B cell (primary cell): ENCODE measurements at places on chromosomes 12 and 14. TPM values are rescaled to one million over a fixed set of nuclear protein-coding genes. Genes with fewer than 3 reads are reported as not detected.

DNA sequence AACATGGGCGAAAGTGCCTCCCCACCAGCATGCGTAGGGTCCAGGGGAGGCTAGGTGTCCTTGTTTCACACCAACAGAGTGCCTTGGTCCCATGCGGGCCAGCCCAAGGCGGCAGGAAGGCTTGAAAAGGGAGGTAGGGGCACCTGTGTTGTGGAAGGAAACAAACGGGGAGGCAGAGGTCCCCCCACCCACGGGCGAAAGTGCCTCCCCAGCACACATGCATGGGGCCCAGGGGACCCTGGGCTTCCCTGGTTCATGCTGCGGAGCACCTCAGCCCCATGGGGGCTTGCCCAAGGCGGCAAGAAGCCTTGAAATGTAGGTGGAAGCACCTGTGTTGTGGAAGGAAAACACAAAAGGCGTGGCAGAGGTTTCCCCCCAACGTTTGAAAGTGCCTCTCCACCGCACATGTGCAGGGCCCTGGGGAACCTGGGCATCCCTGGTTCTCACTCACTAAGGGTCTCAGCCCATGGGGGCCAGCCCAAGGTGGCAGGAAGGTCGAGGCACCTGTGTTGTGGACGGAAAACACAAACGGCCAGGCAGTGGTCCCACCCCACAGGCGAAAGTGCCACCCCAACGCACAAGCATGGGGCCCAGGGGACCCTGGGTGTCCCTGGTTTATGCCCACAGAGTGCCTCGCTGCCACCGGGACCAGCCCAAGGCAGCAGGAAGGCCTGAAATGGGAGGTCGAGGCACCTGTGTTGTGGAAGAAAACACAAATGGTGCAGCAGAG lies 374.7 kb downstream of the ALG10 start:
- no peak for DNase-seq

ARHGEF25 gene
- polyA plus RNA-seq, result 0.12 TPM in 2 replicates

DNA sequence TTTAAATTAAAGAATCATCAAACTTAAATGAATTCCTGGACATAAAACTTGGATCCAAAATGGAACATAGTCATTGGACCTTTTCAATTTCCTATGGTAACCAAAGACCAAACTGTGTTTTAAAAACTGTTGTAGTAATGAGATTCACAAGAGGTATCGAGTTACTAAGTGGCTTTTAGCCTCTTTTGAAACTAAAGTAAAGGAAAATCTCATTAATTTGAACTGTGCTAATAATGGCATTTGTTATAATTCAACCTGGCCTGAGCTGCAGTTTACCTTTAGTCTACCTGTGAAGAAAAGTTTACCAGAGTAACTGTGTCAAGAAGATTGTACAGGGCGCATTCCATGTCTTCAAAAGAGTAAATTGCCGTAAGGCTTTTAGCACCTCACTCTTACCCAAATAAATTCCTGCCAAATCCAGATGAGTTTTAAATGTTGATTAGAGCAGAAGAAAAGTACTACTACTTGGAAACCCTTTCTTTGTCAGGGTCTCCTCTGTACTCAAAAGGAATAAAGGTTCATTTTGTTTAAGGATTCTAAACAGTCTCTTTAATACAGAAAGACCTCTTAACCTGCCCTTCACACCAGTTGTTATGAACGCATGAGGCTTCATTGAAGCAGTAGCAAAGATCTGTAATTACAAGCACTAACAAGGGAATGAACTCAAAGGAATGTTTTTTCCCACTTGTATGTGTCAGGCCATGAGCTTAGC lies 17.1 kb upstream of the MED13L start:
- no peak for DNase-seq

- no peak for DNase-seq
Measured at GRCh38 chr14:21278632-21279031, 1.3 kb upstream of the RPGRIP1 start.

- DNase-seq, result no peak
Measured at GRCh38 chr12:56216461-56216860, 5.3 kb downstream of the RNF41 start.

HEBP1 gene
- polyA plus RNA-seq, result 5.6 and 6.0 TPM in 2 replicates

DNA sequence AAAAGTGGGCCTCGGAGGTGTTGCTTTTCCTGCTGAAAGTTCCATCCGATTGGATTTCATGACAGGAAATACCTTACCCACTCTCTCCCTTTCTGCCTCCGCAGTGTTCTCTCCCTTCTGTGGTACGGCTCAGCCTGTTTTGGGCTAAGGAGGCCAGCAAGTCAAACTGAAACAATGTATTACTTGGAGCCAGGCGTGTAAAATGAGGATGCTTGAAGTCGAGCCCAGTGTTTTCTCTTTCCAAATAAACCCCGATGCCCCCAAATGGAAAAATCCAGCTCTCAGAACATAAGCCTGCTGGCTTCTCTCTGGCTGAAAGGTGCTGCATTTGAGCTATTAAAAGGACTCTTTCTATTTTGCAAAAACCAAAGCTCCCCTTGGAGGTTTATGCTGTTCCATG lies 124.7 kb downstream of the ZNF664 start:
- DNase-seq, result no peak

DNA sequence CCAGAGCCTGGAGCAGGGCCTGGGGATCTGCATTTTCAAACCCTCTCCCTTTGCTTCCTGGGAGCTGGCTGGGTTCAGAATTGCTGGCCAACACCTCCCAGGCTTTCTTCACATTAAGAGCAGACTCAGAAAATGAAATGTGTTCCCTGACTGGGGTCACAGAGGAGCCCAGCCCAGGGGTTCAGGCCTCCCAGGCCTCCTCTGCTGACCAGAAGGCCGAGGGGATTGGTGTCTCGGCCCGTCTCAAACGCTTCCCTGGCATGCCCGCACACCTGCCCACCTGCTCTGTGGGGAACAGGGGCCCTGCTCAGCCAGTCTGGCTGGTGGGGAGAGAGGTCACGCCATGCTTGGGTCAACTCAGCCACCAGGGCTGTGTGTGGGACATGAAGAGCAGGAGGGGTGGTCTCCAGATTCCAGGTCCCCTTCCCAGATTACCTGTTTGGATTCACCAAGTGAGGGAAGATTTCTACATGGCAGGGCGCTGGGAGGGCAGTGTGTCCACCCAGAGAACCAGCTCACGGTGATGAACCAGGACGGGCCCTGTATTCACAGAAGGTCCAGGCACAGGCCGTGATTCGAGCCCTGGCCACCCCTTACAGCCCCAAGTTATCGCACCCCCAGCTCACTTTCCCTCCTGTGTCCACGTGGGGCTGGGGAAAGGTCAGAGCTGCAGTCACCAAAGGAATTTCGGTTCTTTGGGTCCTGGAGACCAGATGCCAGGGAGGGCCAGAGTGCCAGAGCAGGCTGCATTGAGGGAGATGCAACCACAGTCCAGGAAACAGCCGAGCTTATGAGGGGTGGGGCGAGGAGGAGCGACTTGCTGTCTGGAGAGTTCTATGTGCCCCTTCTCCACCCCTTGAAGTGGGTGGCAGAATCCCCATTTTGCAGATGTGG lies 55.2 kb upstream of the RIN3 start:
- no peak for DNase-seq

- DNase-seq, result no peak
Measured at GRCh38 chr12:106600503-106600902, 17.7 kb downstream of the RFX4 start.

GRCh38 chr12:106962286-106962685 lies 6.6 kb downstream of the TMEM263 start:
- DNase-seq, result no peak

- no peak for DNase-seq
Measured at GRCh38 chr12:39931231-39931630, 174.7 kb downstream of the SLC2A13 start.

DNAI7 gene
- not detected in 2 replicates for polyA plus RNA-seq

GRCh38 chr12:38921025-38921677 lies 15.8 kb upstream of the CPNE8 start:
- peak; percentile 27 for DNase-seq

TEAD4 gene
- not detected in 2 replicates for polyA plus RNA-seq

DNA sequence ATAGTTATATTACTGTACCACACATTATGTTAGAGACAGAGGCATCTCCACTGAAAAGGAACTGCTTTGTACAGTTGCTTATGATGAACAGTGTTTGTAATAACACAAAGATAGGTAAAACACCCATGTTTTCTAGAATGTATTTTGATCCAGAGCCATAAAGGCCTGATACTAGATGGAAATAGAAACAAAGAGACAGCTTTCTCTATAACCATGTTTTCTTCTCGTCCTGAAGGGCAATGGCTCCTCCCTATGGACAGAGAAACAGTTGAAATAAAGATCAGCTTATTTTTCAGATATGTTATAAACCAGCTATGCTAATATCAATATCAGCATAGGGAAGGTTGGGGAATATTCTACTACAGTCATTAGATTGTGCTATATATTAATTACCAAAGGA lies 109.2 kb downstream of the ATXN7L3B start:
- no peak for DNase-seq

- DNase-seq, result no peak
Measured at GRCh38 chr12:106901276-106901675, 54.4 kb upstream of the TMEM263 start.

LRTM2 gene
- polyA plus RNA-seq, result not detected in 2 replicates

DNA sequence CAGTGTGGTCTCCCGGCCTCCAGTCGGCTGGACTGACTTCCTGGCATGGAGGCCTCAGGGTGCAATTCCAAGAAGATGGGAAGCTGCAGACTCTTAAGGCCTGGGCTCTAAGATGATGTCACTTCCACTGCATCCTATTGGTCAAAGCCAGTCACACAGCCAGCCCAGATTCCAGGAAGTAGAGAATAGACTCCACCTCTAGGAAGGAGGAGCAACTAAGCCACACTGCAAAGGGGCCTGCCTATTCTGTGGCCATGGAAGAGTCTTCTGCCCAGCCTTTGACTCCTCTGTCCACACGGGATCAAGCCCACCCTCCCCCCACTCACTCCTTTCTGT lies 103.9 kb upstream of the RFLNA start:
- no peak for DNase-seq

RAB5B gene
- polyA plus RNA-seq, result 34.9 and 42.1 TPM in 2 replicates

TEX52 gene
- not detected in 2 replicates for polyA plus RNA-seq

DNA sequence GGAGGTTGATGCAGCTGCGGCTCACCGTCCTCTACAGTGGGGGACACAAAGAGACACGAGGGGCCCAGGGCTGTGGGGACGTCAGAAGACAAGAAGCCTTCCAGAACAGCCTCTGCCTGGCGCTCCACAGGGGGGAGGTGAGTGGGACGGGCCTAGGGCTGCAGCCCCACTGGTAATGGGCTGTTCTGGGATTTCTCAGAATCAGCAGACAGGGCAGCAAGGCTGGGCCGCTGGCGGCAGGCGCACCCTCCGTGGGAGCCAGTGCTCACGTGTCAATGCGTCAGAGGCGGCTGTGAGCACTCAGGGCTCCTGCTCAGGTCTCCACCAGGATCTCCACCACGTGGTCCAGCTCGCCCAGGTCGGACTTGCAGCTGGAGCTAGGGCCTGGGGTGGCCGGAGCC lies 10.0 kb downstream of the CDCA4 start:
- no peak for DNase-seq

DNA sequence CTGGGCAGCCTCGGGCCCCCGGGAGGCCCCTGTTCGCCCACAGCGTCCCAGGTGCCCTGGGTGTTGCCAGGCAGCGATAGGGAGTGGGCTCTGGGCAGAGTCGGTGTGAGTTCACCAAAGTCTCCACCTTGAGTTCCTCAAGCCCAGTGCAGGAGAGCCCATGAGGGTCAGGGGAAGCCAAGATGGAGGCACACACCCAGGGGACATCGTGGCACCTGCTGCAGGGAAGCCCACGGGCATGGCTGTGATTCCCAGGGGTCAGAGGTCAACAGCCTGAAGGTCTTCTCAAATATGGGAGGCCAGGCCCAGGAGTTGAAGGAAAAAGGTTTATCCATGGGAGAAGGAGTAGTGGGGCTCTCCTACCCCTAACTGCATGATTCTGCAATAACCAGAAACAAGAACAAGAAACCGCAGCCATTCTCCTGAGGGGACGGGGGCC lies 148.8 kb downstream of the ADGRD1 start:
- no peak for DNase-seq

FAM181A gene
- not detected in 2 replicates for polyA plus RNA-seq
